ENCODE measurements at places on chromosomes 7 and 10.

GRCh38 chr7:157687845-157688532 lies 351.2 kb downstream of the DNAJB6 start:
- no peak for DNase-seq

- DNase-seq: no peak
These were observed 256.4 kb downstream of the ABCA13 start for GRCh38 chr7:48427671-48428070.

DNA sequence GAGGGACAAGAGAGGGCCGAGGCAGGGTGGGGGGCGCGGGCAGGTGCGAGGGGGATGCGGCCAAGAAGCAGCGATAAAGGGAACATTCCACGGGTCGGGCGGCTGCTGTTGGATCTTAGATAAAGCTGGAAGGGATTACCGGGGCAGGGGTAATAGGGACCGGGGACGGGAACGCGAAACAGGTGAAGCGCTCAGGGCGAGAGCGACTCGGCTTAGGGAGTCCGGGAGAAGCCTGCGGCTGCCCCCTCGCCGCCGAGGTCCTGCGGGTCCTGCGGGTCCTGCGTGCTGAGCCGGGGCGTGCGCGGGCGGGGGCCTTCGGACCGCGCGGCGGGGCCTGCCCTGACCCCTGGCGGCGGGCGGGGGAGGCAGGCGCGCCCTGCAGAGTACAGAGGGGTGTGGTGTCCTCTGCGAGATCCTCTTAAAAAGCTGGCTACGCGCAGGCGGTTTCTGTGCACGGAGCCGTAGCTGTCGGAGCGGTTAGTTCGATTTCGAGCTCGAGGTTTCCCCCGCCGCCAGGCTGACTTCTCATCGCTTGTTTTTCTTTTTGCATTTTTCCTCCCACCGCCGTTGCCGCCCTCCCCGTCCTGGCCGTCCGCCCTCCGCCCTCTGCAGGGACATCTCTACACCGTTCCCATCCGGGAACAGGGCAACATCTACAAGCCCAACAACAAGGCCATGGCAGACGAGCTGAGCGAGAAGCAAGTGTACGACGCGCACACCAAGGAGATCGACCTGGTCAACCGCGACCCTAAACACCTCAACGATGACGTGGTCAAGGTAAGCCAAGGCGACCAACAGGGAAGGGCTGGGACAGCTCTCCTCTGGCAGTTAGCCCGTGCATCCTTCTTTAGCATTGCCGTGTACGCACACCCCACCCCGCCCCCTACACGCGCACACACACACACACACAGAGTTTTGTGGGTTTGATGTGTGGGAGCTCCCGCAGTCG lies 1.4 kb downstream of the CAV1 start:
- peak; percentile 63 for DNase-seq

DNA sequence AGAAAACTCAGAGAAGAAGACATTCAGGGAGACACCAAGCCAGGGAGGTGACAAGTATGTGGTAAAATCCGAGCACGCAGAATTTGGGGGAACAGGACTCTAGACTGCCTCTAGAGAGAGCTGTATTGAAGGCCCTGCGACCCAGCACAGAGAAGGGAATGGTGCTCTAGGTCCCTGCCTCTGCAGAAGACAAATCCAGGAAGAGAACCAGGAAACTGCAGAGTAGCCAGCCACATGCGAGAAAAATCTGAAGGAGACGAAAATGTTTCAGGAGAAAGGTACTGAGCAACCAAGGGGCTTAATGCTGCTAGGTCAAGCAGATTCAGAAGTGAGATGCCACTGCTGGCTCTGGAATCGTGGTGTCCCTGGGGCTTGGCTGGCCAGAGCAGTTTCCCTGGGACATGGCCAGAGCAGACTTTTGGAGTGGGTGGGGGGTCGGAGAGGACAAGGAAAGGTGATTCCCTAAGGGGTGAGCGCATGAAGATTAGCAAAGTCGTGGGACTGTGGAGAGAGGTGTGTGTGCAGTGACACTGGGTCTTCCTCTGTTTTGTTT lies 158.0 kb upstream of the KLF6 start:
- DNase-seq: no peak

GRCh38 chr7:81811956-81812865 lies 42.4 kb upstream of the HGF start:
- DNase-seq: no peak

DNA sequence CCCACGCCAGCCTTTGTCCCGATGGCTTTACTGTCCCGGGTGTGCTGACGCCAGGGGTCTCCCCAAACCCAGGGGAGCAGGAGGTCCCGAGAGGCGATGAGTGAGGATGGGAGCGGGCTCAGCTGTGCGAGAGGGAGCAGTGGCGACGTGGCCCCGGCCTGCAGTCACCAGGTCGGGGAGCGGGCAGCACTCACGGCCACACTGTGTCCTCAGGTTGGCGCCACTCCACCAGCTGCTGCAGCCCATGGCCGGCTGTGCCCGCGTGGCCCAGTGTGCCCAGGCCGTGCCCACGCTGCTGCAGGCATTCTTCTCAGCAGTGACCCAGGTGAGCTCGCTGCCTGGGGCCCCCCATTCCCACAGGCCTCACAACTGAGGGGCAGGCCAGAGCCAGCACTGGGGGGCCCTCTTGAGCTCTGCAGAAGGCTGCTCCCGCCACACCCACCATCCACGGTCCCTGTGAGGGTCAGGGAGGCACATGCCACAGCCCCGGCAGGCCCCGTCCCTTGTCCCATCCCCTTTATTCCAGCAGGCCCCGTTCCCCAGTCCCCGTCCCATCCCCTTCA lies 13.3 kb downstream of the AP5Z1 start:
- no peak for DNase-seq

DNA sequence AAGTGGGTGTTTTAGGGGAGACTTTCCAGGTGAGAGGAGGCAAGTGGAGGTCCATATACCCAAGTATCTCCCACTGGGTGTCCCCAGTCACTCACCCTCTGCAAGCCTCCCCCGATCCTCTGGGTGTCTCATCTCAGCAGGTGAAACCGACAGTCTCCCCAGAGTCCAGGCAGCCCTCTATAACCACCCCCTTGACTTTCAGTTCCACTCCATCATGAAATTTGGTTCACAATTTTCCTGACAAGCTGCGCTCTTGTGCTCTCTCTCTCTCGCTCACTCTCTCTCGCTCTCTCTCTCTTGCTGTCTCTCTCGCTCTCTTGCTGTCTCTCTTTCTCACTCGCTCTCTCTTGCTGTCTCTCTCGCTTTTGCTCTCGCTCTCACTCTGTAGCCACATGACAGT lies 8.1 kb upstream of the RABGEF1 start:
- no peak for DNase-seq

- no peak for DNase-seq
These were observed 41.5 kb upstream of the PRKCQ start for GRCh38 chr10:6621536-6621935.

- DNase-seq: no peak
These were observed 33.7 kb downstream of the ZNF777 start for GRCh38 chr7:149427096-149427680.

- no peak for DNase-seq
These were observed 30.8 kb upstream of the UNCX start for GRCh38 chr7:1201916-1202315.

GRCh38 chr10:62007145-62007544 lies 105.6 kb downstream of the ARID5B start:
- no peak for DNase-seq
